Activated gamma-delta T cell (primary cell): ENCODE measurements at places on chromosomes 5 and 9.

DNA sequence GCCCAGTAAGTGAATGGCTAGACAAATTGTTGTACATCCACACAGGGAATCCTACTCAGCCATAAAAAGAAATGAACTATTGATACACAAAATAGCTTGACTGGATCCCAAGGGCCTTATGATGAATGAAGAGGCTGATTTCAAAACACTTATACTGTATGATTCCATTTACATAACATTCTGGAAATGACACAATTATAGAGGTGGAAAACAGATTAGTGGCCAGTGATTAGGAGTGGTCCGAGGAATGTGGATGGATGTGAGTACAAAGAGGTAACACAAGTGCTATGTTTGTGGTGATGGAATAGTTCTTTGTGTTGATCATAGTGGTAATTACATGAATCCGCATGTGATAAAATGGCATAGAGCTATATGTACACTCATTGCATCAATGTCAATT, 4.7 kb upstream of the UBLCP1 start:
- no peak for DNase-seq

GRCh38 chr5:99058466-99058865, 129.7 kb upstream of the CHD1 start:
- DNase-seq = no peak

GRCh38 chr9:79657891-79658290, 86.1 kb downstream of the TLE4 start:
- DNase-seq = no peak

DNA sequence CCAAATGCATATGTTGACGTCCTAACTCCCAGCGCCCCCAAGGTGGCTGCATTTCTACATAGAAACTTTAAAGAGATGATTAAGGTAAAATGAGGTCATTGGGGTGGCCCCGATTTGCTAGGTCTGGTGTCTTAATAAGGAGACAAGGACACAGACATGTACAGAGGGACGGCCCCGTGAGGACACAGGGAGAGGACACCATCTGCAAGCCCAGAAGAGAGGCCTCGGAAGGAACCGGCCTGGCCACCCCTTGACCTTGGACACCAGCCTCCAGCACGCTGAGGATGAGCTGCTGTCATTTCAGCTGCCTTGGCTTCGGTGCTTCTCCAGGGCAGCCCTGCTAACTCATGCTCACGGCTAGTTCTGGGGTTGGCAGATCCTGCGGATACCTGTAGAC, 73.2 kb downstream of the MRPL36 start:
- no peak for DNase-seq

DNA sequence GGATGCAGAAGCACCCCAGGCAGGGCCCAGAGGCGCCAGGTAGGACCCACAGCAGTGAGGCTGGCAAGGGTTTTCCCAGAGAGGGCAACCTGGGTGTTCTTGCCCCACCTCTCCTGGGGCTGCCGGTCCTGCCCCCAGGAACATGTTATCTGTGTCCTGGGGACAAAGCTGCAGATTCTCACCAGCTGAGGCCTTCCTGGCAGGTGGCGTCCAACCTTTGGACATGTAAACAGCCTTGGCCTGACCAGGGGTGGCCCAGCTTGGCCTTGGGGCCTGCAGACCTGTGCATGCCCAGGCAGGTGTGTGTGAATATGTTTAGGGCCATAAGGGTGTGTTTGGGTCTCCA, 101.8 kb upstream of the LARP1 start:
- no peak for DNase-seq
